ENCODE measurements at places on chromosomes 1 and 21.

DNA sequence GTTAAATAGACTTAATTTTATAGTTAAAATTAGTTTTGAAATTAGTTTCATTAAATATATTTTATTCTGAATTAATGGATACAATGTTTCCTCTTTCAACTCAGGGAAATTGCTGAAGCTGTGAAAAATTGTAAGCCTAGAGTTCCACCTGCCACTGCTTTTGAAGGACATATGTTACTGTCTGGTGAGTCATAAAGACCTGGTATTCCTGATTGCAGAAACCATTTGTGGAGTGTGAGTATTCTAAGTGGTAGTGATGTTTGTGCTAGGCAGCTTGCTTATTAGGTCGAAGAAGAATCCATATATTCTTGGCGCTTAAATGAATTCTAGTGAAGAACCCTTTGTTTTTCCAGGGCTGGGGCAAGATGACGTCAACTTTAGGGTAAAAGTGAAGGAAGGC lies 34.0 kb downstream of the MTR start:
- DNase-seq, result no peak

GRCh38 chr21:33244082-33244778 lies 14.5 kb downstream of the IFNAR2 start:
- no peak for DNase-seq

- no peak for DNase-seq
Measured at GRCh38 chr1:215728169-215728568, 161.1 kb downstream of the KCTD3 start.

GRCh38 chr1:39898191-39898590 lies 3.5 kb downstream of the MYCL start:
- DNase-seq, result no peak

- no peak for DNase-seq
Measured at GRCh38 chr1:245788886-245789285, 634.1 kb downstream of the KIF26B start.

DNA sequence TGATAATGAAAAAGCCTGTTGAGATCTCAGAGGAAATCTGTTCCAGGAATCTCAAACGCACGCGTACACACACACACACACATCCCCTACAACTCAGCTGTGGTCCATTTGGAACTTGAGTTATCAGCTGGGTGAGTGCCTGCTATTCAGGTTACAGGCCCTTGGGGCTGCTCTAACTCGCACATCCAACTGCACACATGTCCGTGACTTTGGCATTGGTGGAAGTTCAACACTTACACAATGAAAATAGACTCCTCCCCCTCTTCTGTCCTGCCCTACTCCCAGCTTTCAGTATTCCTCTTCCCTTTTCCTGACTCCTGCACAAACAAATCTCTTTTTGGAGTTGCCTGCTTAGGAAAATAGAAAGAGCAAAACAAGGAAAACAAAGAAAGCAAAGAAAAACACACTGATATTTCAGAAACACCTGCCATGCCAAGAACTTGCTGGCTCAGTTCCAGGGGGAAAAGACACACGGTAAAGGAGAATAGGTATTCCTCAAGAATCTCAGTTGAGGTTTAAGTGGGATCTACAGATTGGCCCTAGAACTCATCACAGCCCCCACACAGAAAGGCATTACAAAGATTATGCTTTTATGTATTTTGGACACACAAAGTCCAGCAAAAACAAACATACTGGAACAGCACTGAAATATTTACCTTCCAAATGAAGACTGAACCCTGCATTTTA lies 140.9 kb downstream of the TGFBR3 start:
- DNase-seq, result no peak

DNA sequence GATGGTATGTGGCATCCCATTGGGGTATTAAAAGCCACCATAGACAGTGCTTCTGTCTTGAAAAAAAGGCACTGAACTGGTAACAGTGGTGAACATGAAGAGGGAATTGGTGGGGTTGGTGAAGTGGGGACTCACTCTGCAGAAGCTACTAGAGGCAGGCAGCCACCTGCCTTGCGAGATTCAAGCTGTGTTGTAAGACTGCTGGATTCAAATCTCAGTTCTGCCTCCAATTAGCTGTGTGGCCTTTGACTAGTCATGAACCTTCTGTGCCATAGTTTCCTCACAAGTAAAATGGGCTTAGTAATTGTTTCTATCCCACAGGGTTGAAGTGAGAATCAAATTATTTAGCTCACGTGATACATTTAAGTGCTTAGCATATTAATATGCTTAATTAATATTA lies 16.6 kb upstream of the ELOA start:
- no peak for DNase-seq

DNA sequence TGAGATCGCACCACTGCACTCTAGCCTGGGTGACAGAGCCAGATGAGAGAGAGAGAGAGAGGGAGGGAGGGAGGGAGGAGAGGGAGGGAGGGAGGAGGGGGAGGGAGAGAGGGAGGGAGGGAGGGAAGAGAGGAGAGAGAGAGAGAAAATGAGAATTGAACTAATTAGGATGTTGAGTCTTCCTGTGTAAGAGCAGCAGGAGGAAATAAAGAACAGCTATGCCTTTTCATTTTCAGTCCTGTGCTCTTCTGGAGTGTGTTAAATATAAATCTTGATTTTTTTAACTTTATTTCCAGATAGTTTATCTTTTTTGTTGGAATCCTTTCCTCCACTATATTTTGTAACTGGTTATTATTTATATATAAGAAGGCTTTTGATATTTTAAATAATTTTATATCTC lies 27.1 kb downstream of the DNTTIP2 start:
- no peak for DNase-seq

GRCh38 chr1:93111065-93111464 lies 32.0 kb downstream of the MTF2 start:
- DNase-seq, result no peak

DNA sequence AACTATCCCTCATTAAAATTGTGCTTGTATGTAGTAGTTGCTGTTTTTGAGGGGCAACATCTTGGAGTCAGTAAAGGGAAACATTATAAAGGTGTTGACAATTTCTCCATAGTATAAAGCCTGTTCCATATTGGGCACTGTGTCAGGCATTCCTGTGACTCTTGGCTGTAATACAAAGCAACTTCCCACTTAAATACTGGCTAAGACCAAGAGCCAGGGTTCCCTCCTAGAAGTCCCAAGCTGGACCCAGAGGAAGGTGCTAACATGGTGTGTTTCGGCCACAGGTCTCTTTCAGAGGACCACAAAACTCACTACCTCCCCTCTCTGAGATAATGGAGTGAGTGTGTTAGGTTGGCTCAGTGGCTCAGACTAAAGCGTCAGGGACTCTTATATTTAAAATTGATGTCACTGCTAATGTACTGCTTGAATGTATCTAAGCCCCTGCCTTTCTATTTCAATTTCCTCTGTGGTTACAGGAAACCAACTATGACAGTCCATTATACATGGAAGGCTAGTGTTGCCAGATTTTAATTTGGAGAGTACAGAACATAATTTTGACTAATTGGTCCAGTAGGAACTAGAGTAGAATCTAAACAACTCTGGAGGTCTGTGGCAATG lies 74.7 kb upstream of the RGL1 start:
- DNase-seq, result no peak

DNA sequence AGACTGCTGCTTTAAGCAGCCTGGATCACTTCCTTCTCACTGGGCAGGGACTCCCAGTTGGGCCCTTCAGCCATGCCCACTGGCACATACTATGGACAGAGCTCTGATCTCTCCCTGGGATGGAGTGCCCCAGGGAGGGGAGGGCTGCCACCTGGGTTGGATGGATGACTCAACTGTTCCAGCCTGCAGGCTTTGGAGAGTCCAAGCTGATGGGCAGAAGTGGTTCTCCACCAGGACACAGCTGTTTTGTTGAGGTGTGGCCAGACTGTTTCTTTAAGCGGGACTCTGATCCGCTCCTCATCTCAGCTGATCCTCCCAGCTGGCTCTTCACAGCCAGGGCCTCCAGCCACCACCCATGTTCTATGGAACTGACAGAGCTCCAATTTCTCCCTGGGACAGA lies 166.9 kb downstream of the MAGI3 start:
- no peak for DNase-seq

GRCh38 chr1:16965486-16966067 lies 14.8 kb downstream of the MFAP2 start:
- DNase-seq, result no peak

DNA sequence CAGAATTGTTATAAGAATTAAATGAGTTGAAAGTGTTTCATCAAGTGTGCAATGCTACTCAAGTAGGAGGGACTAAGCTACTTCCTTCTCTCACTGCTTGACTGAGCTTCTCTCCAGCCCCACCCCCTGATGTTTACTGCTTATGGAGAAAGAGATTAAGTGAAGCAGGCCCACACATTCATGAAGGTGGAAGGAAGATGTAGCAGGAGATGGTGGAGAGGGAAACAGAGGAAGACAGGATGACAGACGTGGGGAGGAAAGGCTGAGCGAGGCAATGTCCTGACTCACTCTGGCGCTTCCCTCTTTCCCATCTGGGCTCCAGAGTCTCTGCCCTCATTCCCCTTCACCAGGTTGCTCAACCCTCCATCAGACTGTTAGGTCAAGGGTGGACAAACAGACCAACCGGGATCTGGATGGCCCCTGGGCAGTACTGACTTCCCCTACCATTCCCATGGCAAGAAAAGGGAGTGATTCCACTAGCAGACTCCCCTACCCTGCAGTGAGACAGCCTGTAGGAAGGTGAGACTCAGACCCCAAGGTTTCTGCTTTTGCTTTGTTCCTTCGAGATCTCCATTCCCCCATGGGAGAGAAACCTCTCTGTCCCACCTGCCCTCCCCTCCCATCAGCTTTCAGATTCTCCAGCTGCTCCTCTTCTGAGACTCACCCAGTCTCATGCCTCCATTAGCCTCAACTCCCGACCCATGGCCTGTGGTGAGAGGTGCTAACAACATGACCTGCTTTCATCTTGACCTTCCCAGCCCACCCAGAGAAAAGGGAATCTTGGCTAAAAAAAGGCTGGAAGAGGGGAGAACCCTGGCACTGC lies 3.1 kb upstream of the ARHGEF2 start:
- DNase-seq, result peak; percentile 51

DNA sequence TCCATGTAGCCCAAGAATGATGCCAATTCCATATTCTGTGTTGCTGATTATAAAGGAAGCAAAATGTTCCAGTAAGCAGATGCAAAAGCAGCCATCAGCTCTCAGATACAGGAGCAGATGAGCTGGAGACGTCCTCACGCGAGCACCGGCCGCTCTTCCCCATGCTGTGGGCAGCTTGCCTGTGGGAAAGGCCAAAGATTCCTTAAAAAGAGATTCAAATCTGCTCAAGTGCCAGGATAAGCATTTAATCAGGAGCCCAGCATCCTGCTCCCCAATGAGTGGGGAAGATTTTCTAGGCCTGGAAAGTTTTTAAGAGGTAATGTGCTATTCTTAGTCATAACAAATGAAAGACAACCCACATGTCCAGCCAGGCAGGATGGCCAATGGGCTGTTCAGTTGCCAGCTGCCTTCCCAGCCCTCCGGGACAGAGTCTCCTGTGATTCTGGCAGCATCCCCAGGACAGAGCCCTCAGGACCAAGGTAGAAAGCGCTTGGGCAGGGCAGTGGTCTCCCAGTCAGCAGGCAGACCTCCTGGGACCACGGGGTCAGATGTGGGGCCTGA lies 108.2 kb upstream of the TMPRSS2 start:
- peak; percentile 43 for DNase-seq

DNA sequence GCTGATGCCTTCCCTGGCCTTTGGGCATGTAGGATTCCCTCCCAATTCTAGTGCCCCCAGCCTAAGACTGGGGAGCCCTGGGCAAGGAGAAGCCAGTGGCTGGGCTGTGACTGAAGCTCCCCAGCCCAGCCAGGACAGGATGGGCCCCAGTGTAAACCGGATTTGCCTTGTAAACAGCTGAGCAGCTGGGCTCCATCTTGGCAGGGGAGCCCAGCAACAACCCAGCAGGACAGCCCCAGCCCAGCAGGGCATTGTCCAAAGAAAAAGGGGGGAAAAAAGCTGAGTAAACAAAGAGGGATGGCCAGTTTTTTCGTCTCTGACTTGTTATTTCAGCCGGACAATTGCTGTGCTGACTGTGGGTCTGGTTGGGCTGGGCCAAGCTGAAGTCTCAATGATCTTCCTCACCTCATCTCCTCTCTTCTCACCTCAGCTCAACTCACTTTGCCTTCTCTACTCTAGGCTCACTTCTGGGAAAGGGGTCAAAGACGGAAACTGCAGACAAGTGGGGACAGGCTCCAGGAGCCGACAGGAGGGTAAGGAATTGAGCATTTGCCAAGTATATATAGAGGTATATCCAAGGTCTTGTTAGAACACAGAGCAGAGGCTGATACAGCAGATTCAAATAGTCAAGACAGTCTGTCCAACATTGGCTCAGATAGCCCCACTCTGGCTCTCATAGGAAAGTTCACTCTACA lies 97.7 kb downstream of the TMEM53 start:
- DNase-seq, result no peak

- DNase-seq, result no peak
Measured at GRCh38 chr1:65674522-65674921, 118.2 kb upstream of the PDE4B start.

- no peak for DNase-seq
Measured at GRCh38 chr1:156128654-156129597, 14.4 kb downstream of the LMNA start.

DNA sequence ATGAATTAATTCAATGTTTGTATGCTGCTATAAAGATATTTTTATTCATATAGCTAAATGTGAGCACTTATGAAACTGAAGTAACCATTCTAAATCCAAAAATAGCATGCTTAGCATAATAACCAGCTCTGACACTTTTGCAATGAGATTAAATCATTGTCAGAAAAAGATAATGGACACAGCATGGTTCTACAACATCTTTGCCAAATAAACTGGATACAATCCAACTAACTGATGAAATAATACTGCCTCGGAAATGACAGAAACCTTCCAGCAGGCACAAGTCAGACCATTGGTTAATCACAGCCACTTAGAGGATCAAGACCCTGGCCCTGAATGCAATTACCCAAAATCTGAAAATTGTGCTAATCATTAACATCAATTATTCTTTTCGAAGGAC lies 592.7 kb upstream of the ADGRL4 start:
- no peak for DNase-seq

GRCh38 chr21:35135481-35135880 lies 86.4 kb upstream of the RUNX1 start:
- no peak for DNase-seq

- no peak for DNase-seq
Measured at GRCh38 chr1:175129997-175130648, 62.5 kb downstream of the KIAA0040 start.

DNA sequence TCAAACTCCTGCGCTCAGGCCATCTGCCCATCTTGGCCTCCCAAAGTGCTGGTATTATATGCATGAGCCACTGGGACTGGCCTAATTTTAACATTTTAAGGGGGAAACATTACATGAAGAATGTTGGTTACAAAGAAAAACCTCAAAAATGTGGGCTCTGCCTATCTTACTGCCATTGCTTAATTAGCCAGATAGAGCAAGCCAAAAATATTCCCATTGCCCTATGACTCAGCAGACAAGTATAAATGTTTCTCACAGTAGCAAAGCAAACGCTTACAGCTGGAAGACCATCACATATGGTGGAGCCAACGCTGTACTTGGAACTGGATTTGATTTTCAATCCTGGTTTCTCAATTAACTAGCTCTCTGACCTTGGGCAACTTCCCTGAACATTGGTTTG lies 502.0 kb downstream of the SMYD3 start:
- DNase-seq, result peak; percentile 87
